ENCODE measurements at places on chromosomes 1 and 21.

- no peak for DNase-seq
Measured at GRCh38 chr1:22309572-22309971, 142.1 kb upstream of the ZBTB40 start.

GRCh38 chr1:89739013-89739843, 81.6 kb upstream of the LRRC8D start:
- DNase-seq: no peak

- DNase-seq: no peak
Measured at GRCh38 chr1:169974067-169974466, 80.4 kb upstream of the SCYL3 start.

GRCh38 chr1:246608616-246609376, 42.5 kb downstream of the CNST start:
- DNase-seq: no peak

GRCh38 chr1:162197615-162198421, 128.3 kb downstream of the NOS1AP start:
- DNase-seq: no peak

DNA sequence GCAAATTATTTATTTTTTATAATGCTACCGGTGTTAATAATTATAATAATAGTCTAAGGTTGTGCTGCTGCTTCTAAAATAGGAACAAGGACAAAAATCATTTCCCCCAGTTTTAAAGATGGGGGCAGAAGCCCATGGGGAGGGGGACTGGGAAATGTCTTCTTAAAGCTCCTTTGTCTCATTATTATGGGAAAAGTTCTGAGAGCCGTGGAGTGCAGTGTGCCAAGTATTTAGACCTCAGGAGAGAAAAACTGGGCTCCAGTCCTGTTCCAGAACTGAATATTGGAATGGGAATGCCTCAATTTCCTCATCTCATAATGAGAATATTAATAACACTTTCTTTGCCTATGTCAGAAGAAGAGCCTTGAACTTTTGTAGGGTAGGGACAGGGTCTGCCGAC, 40.9 kb upstream of the ATF3 start:
- no peak for DNase-seq

DNA sequence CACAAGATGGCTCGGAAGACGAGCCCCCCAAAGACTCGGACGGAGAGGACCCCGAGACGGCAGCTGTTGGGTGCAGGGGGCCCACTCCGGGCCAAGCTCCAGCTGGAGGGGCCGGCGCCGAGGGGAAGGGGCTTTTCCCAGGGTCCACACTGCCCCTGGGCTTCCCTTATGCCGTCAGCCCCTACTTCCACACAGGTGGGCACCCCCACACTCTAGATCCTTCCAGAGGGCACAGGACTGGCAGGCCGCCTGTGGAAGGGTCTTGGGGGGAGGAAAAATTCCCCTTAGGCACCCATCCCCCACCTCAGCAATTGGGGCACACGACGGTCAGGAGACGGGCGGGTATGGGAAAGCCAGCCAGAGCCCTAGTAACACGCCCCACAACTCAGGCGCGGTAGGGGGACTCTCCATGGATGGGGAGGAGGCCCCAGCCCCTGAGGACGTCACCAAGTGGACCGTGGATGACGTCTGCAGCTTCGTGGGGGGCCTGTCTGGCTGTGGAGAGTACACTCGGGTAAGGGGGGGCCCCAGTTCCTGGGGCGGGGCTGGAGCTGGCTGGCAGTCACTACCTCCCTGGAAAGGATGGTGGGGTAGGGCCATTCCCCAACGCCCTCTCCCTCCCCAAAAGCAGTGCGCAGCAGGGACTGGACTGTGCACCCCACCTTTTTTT, 16.1 kb downstream of the NOC2L start:
- DNase-seq: no peak

DNA sequence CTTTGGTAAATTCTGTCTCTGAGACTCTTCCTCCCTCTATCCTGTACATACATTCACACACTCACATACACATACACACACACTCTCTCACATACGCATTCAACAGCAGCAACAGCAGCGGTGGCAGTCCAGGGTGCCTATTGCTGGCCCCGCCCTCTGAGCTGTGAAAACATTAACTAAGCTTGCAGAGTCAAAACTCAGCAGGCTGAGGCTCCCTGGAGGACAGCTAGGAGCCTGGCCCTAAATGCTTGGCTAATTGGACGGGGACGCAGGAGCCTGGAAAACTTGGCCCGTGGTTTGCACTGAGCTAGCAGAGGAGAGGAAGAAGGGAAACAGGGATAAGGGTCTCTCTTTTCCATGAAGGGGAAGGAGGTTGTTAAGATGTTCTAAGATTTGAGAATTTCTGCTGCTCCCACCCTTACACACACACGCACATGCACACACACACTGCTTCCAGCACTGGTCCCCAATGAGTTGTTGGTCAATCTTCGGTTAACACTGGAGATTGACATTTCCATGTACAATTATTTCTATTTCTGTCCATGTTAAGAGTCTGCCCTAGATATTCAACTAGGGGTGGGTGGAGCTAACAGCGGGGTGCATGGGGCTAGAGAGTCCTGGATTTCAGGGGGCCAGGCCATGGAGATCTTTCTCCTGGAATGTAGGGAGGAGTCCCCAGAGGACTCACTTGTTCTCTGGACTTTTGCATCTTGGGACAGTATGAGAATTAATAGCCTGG, 94.2 kb downstream of the PLXNA2 start:
- no peak for DNase-seq

DNA sequence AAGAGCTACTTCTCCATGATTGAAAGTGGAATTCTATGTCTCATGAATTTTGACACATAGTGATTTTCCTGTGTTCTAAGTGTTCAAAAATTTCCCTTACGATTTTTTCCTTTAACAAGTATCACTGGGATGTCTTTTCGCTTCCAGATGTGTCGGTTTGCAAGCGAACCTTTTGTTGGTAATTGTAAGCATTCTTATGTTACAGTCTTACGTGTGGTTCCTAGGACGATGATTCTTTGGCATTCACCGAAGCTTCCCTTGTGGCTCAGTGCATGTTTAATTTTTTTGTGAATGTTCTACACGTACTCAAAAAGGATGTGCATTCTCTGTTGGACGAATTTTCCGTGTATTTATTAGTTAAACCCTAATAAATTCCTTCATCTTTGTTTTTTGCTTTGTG, 211.6 kb downstream of the CAMTA1 start:
- DNase-seq: no peak

Measured in T-helper 1 cell (primary cell).